ENCODE measurements at places on chromosomes 2 and 18. TPM values are rescaled to one million over a fixed set of nuclear protein-coding genes. Genes with fewer than 3 reads are reported as not detected.

FAM124B gene
- 0.39 TPM for total RNA-seq

KRTCAP3 gene
- 6.8 TPM for total RNA-seq

TRIB2 gene
- 189 TPM for total RNA-seq

FBXO15 gene
- 39.1 TPM for total RNA-seq

CDKL4 gene
- total RNA-seq = 4.2 TPM

ESCO1 gene
- 55.9 TPM for total RNA-seq

CNDP1 gene
- total RNA-seq = 1.3 TPM

BCL2 gene
- total RNA-seq = 16.0 TPM

DNAJC5G gene
- 57.9 TPM for total RNA-seq

KCNJ13 gene
- 1.3 TPM for total RNA-seq

AKAIN1 gene
- not detected for total RNA-seq
